GM03348 (cell line): ENCODE measurements at places on chromosomes 4 and X.

- DNase-seq, result no peak
Observed at GRCh38 chr4:186861317-186861716, 137.7 kb upstream of the FAT1 start.

- no peak for DNase-seq
Observed at GRCh38 chr4:1599491-1600210, 84.5 kb downstream of the FAM53A start.

DNA sequence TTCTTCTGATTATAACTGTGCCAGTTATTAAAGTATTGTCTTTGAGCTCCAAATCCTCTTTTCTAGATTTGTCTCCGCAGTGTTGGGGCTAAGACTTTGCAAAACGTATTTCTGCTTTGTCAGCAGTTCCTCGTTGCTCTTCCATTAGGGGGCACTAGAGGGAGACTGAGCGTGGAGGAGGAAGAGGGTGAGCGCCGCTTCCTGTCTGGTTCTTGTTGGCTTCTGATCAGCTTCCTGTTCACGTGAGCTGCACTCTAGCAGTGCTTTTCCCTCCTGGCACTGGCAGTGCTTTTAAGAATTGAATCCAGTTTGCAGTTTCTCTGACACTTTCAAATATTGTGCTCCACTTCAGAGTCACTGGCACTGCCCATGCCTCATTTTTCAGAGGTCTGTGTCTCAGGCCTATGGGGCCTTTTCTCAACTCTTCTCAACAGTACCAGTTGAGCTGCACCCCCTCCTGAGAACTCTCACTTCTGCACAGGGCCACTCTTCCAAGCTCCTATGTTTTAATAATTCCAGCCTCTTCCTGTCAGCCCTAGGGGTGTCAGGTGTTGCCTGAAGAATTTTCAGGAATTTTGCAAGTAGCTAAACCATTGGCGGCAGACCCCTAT, 54.4 kb upstream of the LCORL start:
- DNase-seq, result no peak

DNA sequence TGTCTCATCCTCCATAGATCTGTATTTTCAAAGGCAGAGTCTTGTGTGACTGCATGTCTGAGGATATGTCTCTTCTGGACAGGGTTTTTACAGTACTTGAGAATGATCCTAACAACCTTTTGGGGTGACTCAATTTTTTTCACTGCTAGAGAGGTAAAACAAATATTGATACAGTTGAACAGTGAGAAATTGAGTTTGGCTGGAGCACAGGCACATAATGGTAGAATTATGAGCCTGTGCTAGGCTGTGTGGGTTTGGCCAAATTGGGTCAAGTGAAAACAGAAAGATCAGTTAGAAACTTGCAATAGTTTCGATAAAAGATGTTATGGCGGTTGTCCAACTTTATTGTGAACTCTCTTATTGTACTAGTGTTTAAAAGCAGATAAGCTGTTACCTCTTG, 23.3 kb upstream of the EOLA2 start:
- no peak for DNase-seq

DNA sequence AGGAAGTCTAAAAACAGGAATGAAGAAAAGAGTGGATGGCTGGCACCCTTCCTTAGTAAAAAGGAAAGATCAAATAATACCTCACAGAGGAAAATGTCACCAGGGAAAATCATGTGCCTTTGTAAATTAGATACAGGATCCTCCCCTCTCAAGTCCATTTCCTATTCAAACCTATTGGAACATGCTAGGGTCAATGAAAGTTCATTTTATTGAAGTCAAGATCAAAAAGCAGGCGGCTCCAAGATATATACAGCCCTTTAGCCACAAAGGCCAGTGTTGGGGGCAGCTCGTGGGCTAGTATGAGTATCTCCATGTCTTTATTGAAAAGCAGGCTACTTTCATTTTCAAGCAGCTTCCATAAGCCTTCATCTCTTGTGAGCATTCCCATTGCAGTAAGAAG, 141.1 kb downstream of the QDPR start:
- DNase-seq, result no peak

- DNase-seq, result no peak
Observed at GRCh38 chr4:4269331-4269731, 20.6 kb downstream of the LYAR start.

DNA sequence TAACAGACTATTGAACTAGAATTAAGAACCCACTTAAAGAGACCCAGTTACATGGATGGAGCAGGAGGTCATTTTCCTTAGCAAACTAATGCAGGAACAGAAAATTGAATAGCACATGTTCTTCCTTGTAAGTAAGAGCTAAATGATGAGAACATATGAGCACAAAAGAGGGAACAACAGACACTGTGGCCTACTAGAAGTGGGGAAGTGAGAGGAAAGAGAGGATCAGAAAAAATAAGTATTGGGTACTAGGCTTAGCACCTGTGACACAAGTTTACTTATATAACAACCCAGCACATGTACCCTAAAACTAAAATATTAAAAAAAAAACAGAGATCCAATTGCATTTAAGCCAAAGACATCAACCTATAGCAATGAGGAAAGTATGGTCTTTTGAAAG, 26.2 kb downstream of the ARAP2 start:
- DNase-seq, result no peak

- no peak for DNase-seq
Observed at GRCh38 chr4:90833706-90834105, 706.5 kb downstream of the CCSER1 start.

GRCh38 chr4:176443117-176443516, 123.4 kb downstream of the SPCS3 start:
- DNase-seq, result peak; percentile 67

DNA sequence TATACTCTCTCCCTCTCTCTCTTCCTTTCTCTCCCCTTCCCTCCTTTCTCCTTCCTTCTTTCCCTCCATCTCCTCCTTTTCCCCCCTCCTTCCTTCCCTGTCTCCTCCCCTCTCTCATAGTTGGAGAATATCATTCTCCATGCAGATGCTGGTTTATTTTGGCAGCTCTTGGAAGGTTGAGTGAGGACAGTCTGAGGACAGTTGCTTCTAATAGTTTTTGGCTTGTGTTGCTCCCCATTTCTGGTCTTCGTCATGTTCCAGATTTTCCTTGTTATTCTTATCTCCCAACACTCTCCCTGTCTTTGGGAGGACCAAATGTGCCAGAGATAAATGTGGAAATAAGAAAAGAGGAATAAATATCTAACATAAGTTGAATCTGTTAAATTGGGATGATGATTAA, 263.0 kb downstream of the FRMPD4 start:
- no peak for DNase-seq

DNA sequence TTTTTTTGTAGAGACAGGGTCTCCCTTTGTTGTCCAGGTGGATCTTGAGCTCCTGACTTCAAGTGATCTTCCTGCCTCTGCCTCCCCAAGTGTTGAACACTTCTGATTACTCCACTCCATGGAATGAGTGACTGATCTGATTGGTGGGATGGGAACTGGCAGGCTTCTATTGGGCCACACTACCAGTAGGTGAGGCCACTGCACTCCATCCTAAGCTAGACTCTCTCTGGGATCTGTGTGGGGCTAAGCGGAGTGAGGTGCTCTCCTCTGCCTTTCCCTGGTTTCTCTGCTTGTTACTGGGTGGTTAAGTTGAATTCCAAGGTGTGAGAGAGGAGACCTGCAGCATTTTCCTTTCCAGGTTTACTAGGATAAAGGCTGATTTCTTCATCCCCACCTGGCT, 58.7 kb downstream of the ENOPH1 start:
- DNase-seq, result no peak

DNA sequence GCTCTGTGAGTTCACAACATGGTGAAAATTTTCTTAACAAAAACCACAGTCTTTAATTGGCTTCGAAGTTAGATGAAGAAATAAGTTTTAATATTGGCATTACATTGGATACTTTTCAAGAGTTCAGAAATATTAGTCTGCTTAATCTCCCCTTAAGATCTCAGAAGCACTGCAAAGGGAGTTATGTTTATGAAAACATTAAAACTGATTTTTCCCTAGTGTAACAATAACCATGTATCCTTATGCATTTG, 1.5 kb downstream of the SETD7 start:
- DNase-seq, result no peak

DNA sequence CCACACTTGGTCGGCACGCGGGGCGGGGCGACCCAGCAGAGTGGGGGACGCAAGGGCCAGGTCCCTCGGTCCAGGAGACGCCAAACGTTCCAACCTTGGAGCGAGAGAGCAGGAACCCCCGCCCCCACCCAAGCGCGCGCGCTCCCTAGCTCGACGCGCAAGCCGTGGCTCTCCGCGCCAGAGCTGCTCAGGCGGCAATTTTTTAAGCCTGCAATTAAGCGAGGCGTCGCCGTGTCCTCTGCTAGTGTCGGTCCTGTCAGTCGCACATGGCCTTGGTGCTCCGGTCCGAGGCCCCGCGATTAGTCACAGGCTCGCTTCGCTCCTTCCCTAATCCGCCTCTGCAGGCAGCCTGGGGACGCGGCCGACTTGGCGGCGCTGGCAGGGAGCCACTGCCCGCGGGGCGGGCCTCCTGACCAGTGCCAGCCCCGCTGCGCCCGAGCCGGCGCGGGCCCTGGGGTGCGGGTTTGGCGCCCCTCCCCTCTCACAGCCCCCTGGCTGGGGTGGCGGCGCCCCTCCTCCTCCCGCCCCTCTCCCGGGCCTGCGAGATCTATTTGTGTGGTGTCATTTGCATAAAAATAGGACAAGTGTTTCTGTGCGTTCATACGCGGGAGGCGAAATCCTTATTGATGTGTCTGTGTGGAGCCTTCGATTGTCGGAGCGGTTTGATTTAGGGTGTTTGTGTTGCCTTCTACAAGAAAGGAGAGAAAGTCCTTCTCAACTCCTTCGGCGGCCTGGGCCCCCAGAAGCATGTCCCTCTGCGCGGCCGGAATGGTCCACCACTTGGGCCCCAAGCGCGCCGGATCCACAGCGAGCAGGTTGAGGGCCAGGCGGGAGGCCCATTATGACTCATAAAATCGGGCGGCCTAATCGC, 9.8 kb upstream of the BCOR start:
- DNase-seq, result peak; percentile 44

DNA sequence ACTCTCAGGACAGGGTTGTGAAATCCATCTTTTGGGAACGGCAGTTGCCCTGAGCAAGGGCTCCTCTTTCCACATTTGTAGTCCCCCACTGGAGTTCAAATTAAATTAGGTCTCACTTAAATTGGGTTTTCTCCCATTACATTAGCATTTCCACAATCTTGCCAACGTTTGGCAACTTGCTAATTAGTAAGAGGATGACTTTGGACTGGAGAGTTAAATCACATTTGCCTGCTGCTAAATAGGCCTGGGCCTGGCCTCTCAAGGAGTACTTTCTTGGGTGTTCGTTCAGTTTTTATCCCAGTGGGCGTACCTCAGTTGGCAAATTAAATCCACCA, 33.8 kb downstream of the TNIP3 start:
- DNase-seq, result no peak

DNA sequence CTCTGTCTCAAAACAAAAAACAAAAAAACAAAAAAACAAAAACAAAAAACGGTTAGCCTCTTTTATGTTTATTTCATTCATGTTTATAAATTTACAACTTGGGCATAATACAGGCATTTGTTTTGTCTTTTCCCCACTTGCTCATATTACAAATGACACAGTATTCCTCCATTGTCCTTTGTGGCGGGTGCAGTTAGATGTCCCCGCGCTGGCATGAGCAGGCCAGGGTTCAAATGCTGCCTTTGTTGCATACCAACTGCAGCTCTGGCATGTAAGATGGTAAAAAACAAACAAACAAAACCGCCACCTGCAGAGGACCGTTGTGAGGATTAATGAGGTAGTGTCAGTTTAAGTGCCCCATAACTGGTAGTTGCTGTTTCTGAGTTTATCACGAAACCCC, 16.1 kb upstream of the HPF1 start:
- no peak for DNase-seq

DNA sequence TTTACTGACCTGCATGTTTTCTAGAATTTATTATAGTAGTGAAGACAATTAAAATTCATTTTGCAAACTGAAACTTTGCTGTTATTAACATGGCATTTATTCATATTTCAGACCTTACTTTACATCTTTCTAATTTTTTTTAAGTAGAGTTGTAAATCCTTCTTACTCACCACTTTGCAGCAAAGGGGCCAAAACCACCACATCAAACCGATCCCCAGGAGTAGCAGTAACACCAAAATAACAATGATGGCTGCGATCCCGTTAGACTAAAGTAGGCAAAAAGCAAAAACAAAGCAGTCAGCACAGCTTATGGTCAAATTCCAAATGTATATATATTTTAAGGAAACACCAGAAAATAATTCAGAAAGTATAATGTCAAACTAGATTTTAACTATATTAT, 64.7 kb downstream of the ANTXR2 start:
- DNase-seq, result no peak
